ENCODE measurements at places on chromosomes 16 and 17.

GRCh38 chr17:7380321-7380720 lies 568 bp upstream of the TNK1 start:
- no peak for DNase-seq

- DNase-seq = no peak
Observed at GRCh38 chr17:499951-500461, 147.4 kb upstream of the RPH3AL start.

DNA sequence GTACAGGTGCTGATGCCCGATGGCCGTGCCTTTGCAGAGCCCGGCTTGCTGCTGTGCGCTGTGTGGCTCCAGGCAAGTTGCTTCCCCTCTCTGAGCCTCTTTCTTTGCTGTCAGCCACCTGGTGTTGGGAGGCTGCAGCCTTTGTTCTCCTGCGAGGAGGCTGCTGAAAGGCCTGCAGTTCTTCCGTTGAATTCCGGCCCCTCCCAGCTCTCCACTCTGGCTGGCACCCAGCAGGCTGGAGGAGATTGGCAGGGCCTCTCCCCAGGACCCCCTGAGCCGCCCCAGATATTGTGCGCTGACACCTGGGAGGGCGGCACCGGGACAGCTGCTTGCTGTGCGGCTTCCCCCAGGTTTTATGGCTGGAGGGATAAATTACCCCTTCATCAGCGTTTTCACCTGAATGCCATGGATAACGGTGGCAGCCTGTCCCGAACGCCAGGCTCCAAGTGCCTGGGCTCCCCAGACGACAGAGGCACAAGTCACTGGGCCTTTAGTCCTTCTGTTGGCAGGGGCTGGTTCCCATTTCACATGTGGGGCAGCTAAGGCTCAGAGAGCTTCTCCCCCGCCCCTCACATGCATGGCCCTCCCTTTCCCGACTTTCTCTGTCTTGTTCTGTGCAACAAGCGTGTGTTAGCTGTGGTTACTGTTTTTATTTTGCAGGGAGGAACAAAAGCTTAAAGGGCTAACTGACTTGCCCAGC lies 35.1 kb upstream of the GSE1 start:
- DNase-seq = no peak

DNA sequence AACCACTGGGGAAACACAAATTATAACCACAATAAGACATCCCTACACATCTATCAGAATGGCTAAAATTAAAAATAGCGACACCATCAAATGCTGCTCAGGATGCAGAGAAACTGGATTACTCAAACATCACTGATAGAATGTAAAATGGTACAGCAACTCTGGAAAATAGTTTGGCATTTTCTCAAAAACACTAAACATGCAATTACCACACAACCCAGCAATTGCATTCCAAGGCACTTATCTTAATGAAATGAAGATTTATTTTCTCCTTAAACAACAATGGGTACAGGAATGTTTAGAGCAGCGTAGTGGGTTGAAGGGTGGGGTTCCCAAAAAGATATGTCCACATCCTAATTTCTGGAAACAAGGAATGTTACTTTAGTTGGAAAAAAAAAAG lies 309.0 kb upstream of the PMFBP1 start:
- no peak for DNase-seq

DNA sequence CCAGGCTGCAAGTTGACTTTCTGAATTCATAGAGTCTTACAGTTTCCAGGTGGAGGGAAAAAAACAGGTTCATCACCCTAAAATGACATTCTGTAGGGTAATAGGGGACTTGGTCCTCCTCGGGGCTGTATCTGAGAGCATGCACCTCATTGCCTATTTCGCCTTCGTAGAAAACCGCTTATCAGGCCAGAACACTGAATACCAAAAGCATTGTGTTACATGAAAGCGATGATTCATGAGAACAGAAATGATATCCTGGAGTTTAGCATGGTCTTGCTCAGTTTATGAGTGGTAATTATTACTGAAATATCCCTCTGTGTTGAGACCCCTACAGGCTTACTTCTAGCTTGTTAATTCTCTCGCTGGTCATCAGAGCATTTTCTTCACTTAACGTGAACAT lies 61.4 kb upstream of the ARHGAP44 start:
- no peak for DNase-seq

- DNase-seq = no peak
Observed at GRCh38 chr16:29198731-29199521, 207.6 kb downstream of the NPIPB11 start.

- no peak for DNase-seq
Observed at GRCh38 chr17:46814446-46814845, 4.0 kb downstream of the WNT3 start.

- no peak for DNase-seq
Observed at GRCh38 chr16:82636958-82637357, 10.2 kb downstream of the CDH13 start.

- DNase-seq = no peak
Observed at GRCh38 chr16:35180970-35181369, 1721.6 kb downstream of the TP53TG3F start.

GRCh38 chr16:2040787-2041522 lies 6.7 kb downstream of the NTHL1 start:
- no peak for DNase-seq

All from NCI-H2227 treated with DMSO at 0.1 percent for 48 hours (cell line).